AG10803 (cell line): ENCODE measurements at places on chromosomes 6 and 20.

- DNase-seq: no peak
Observed at GRCh38 chr6:47792216-47792733, 10.4 kb downstream of the OPN5 start.

GRCh38 chr6:4776493-4777393 lies 539 bp downstream of the CDYL start:
- DNase-seq: peak; percentile 27

DNA sequence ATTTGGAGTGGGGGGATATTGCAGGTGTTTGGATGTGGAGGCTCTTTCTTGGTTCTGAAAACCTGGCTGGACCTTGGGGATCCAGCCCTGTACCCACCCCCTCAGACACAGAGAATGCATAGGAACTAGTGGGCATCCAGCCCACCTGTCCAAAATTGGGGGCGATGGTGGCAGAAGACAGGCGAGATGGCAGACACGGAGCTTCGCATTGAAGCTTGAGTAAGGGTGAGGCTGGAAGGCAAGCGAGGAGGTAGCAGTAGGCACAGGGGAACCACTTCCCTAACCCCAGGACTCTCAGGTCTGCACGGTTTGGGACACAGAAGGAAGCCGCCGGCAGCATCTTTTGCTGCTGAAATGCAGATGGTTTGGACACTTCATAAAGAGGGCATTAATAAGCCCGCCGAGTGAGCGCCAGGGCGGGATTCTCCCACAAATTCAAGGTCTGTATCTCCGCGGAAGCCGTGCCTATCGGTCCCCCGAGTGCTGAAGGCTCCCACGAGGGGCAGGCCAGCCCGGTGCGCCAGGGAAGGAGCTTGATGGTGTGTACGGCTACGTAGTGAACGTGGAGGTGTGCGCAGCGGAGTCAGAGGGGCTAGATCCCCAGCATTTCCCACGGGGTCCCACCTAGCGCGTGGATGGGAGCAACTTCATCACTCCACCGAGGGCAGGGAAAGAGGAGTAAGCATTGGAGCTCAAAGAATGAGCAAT lies 1.6 kb upstream of the FOXA2 start:
- no peak for DNase-seq

DNA sequence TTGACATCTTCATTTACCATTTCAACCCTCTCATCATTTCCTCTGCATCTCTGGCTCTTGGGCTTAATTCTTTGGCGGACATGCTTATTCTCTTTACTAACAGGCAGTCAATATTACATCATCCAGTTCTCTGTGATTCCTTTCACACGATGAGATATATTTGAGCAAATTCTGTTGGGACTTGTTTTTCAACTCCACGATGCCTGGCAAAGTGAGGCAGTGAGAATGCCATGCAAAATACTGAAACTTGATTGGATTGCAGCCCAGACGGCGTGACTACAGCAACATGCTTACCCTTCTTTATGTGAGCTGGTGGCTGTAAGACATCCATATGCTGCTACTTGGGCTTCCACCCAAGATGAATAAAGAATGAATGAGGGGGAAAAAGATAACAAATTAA lies 101.7 kb upstream of the SPACA1 start:
- DNase-seq: peak; percentile 39

- peak; percentile 51 for DNase-seq
Observed at GRCh38 chr6:129766959-129767728, 57.2 kb upstream of the ARHGAP18 start.

GRCh38 chr6:90502381-90502780 lies 84.5 kb downstream of the MAP3K7 start:
- no peak for DNase-seq

GRCh38 chr6:54988576-54988975 lies 142.0 kb downstream of the FAM83B start:
- DNase-seq: no peak

DNA sequence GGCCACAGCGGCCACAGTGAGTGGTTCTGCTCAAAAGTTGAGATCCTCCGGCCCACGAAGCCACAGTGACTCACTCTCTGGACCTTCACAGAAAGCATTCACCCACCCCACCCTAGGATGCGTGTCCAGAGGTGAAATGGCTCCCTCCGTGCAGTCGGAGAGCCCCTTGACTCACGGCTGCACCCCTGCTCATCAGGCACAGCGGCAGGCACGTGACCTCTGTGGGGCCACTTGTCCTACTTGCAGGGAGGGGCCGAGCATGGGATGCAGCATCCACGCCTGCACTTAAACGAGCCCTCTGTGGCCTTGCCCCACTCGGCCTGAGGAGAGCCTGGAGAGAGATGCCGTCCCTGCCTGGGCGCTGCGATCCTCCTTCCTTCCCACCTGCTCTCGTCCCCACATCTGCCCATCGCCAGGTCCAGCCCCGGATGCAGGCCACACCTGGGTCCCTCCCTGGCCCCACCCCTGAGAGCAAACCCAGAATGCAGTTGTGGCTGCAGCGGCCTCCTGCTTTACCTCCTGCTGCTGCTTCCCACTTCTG lies 28.7 kb downstream of the NTSR1 start:
- DNase-seq: no peak
